ENCODE measurements at places on chromosomes 3 and 15.

GRCh38 chr3:40680685-40681657 lies 156.2 kb downstream of the ZNF621 start:
- no peak for DNase-seq

- DNase-seq, result peak; percentile 66
Measured at GRCh38 chr3:26963361-26963743, 340.8 kb downstream of the LRRC3B start.

DNA sequence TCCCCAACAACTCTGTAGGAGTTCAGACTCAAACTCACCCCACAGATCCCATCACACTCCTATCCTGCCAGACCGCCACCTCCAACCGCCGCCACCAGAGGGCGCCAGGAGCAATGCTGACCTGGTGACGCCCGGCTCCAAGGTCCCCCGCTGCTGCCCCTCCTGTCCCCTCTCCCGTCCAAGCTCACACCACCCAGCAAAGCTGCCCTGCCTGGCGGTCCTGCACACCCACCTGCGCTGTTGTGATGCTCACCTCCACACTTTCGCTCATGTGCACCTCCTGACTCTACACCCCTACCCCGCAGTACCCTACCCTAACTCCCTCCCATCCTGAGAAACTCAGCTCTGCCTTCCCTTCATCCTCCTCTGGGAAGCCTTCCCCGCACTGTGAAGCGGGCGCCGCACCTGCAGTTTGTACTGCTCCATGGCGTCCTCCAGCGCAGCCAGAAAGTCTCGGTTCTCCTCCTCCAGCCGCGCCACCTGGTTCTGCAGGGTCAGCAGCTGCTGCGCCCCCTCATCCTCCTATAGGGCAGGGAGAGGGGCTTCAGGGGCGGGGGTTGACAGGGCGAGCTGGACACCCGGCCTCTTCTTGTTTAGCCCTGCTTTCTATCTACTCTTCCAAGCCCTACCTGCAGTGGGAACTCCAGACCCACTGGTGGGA lies 7.9 kb downstream of the KIF7 start:
- DNase-seq, result no peak

DNA sequence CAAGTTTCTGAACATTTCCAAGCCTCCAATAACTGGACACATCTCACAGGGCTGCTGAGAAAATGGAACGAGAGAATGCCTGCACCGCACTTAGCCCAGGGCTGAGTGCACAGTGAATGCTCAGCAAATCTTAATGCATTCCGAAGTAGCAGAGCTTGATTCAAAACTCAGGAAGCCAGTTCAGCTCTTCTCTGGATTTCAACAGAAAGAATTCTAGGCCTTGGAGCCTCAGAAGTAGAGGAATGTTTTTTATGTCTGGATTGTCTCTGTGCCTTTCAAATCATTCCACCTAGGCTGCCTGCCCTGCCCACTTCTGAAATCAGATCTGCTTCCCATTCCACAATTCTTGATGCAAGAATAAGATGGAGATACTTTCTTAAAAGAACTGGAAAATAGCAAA lies 9.6 kb upstream of the FOXP1 start:
- DNase-seq, result no peak

GRCh38 chr3:149610351-149611105 lies 47.3 kb downstream of the WWTR1 start:
- no peak for DNase-seq

DNA sequence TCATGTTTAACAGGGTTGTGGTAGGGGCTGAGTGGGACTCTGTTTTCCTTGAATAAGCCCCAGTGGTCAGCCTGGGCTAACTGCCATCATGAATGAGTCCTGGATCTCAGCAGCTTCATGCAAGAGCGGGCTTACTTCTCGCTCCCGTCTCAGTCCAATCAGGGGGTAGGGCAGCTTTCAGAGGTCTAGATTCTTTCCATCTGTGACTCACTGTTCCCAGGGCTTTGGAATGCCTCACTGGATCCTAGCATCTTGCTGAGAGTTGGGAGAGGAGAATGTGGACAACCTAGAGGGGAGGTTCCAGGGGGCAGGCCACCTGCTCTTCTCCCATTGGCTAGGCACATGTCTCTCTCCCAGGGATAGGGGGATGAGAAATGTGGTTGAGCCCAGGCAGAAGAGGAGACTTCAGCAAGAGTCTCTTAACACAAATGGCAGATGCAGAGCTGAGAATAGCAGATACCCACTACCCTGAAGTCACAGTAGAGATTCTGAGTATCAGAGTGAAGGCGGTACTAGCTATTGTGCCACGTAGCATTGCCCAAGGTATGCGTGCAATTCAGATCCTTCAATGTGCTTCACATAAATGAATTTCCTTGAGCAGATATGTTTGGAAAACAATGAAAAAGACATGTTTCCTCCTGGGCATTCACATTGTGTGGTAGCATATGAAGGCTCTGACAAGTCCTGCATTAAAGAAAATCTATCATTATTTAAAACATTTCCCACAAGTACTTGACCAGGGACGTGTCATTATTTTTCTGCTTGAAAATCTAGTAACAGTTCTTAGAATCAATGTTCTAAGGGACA lies 257.7 kb upstream of the PROK2 start:
- DNase-seq, result no peak

- no peak for DNase-seq
Measured at GRCh38 chr3:174973465-174973864, 114.3 kb downstream of the NAALADL2 start.

DNA sequence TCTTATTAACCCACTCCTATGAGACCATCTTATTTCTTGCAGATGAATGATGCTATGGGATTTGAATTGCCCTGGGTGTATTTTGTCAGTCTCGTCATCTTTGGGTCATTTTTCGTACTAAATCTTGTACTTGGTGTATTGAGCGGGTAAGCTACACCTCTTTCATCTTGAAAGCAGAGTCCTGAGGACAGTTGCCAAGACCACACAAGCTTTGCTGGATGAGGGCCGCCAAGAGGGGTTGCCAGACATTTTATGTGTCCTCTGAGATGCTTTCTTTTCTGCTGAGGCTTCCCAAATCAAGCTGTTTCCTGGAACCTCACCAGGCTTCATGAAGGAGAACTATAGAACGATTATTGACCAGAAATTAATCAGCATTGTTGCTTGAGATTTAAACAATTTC lies 173.2 kb downstream of the CHDH start:
- DNase-seq, result no peak

DNA sequence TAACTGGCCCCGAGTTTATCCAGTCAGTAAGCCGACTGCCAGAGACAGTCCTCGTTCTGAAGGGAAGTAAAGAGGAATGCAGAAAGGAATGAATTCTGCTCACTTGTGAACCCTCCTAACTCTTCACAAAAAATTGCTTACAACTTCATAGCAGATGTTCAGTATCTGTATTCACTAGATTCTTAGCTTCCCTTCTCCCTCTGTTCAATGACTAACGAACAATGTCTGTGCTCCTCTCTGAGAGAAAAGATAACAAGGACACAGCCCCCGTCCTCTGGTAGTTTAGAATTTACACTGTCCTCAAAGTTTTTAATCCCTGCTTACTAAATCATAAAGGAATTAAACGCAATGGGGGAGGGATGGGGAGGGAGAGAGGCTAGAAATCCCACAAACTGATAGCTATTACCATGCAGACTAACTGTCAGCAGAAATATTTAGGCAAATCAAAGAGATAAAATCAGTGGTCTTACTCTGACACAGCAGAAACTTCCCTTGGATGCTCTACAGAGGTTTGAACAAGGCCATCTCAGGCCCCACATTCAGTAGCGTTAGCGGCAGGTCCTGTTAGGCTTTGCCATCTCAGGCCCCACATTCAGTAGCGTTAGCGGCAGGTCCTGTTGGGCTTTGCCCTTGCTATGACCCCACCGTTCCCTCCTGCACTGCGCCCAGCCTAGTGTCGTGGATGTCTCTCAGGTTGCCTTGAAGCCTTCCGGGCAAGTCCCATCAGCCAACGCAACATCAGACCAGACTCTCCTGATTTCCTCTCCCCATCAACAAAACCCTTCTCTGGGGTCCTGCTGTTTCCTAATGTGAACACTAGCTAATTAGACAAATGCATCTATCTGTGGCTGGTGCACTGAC lies 23.4 kb downstream of the NRROS start:
- DNase-seq, result no peak

DNA sequence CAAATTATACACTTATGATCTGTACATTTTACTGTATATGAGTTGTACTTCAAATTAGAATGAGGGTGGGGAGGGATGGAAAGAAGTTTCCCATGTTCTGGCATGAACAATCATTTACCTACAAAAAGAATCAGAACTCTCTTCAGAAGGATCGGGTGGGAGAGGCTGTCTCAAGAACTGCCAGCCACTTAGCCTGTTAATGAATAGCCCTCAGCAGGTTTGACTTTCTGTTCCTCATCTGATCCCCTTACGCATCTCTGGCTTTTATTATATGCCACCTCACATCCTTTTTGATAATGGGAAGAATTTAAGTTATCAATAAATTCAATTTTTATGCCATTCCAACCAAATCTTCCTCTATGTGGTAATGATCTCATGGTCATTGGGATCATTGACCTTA lies 168.3 kb upstream of the TGFBR2 start:
- DNase-seq, result no peak

DNA sequence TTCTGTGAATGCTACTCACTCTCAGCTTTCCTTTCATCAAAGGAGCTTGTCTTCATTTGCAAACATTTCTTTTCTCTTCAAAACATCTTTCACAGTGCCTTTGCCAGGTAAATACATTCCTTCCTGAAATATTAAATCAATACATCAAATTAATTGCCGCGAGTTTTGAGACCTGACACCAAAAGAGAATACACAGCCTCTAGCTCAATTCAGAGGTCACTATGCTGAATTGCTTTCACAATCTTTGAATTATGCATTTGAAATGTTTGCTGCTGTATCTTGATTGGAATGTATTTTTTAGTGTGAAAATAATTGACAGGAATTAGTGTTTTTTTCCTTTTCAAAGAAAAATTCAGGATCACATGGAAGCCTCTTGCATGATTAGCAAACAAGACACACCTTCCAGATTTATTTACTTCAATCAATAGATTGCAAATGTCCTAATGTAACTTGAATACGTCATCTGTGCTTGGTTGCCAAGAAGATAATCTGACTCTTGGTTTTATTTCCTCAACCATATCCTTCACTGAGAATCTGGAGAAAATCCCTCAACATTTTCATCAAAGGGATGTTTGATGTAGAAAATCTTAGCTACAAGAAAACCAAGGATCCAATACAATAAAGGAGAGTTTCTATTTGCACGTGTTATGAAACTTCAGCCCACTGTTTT lies 83.6 kb downstream of the KCNH8 start:
- no peak for DNase-seq

- no peak for DNase-seq
Measured at GRCh38 chr15:34933432-34933975, 36.0 kb downstream of the AQR start.

DNA sequence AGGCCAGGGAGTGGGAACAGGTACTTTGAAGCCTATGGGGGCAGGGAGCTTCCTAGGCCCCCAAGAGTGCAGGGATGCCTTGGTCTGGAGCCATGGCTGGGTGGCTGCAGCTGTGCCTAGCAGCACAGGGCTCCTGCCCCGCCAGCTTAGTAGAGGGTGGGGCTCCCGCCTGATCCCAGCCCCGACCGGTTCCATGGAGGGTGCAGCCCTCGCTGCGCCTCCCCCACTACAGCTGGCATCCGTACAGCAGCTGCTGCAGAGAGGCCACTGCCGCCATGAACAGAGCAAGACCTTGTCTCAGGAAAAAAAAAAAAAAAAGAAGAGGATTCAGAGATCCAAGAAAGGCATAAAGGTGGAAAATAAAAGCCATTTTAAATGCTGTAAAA lies 277.2 kb downstream of the UBE2E2 start:
- DNase-seq, result peak; percentile 33

- DNase-seq, result no peak
Measured at GRCh38 chr15:61112231-61112630, 116.9 kb downstream of the RORA start.

DNA sequence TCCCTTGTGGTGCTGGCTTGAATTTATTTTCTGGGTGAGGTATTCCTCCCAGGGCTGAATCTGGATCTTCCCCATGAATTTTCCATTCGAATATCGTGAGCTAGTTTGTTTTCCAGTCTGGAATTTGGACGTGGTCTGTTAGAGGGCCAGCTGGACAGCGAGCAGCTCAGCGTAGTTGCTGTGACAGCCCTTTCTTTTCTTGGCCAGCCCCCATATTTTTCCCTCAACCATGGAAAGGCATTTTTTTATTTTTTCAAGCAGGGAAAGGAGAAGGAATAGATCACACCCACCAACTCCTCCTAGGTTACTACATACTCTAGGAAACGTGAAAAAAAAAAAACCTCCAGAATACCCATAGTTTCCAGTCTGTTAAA lies 152.0 kb downstream of the KLHL25 start:
- DNase-seq, result no peak

DNA sequence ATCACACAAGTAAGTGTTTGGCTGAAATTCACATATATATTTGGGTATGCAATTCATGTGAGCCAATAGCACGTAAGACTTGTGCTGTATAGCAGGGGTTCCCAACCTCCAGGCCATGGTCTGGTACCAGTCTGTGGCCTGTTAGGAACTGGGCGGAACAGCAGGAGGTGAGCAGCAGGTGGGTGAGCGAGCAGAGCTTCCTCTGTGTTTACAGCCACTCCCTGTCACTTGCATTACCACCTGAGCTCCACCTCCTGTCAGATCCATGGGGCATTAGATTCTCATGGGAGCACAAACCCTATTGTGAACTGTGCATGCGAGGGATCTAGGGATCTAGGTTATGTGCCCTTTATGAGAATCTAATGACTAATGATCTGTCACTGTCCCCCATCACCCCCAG lies 59.7 kb downstream of the MAP3K13 start:
- DNase-seq, result no peak

DNA sequence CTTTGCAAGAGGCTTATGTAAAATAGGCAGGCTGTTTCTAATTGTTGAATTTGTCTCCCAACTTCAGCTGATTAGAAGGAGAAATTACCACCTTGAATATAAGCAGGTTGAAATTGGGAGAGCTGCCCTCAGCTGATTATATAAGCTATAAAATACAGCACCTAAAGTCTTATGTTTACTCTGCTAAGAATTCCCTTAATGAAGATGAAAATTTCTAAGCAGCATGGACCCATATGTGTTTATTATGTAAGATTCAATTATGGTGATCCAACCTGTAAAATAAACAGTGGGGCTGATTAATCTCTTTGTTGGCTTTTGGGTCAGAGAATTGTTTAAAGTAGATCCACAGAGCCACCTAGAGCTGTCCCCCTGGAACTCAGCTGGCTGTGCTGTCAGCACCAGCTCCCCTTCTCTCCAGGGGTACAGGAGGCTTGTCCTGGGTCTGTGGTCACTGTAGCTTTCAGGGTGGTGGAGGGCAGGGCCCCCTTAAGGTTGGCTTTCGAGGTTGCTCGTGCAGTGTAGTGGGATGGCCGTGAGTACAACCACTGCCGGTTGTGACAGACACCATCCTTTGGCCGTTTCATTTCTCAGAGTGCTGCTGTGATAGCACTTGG lies 9.5 kb downstream of the SLCO3A1 start:
- DNase-seq, result no peak

- no peak for DNase-seq
Measured at GRCh38 chr3:44079916-44080315, 161.8 kb upstream of the TOPAZ1 start.
